ENCODE measurements at places on chromosomes 6 and 20. TPM values are rescaled to one million over a fixed set of nuclear protein-coding genes. Genes with fewer than 3 reads are reported as not detected.

DNA sequence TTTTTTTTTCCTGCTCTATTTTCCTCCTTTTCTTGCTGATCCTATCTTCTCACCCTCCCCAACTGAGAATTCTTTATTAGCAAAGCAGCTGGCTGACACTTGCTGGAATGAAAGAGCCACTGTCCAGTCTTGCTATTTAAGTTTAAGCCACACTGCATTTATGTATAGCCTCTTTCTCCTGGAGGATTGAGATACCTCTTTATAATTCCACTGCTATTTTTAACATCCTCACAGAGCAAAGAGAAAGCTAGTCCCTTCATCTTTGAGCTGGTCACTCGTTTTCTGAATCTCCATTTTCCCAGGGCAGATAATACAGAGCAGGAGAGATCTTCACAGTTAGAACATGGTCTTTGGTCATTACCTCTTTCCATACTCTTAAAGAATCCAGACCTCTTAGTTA lies 36.0 kb upstream of the EEF1A1 start:
- DNase-seq, result no peak

The RFX6 gene
- not detected for total RNA-seq

- no peak for DNase-seq
Measured at GRCh38 chr6:156928972-156929371, 151.8 kb downstream of the ARID1B start.

GRCh38 chr6:24127316-24127715 lies 1.3 kb downstream of the NRSN1 start:
- DNase-seq, result no peak

The MCCD1 gene
- not detected for total RNA-seq

DNA sequence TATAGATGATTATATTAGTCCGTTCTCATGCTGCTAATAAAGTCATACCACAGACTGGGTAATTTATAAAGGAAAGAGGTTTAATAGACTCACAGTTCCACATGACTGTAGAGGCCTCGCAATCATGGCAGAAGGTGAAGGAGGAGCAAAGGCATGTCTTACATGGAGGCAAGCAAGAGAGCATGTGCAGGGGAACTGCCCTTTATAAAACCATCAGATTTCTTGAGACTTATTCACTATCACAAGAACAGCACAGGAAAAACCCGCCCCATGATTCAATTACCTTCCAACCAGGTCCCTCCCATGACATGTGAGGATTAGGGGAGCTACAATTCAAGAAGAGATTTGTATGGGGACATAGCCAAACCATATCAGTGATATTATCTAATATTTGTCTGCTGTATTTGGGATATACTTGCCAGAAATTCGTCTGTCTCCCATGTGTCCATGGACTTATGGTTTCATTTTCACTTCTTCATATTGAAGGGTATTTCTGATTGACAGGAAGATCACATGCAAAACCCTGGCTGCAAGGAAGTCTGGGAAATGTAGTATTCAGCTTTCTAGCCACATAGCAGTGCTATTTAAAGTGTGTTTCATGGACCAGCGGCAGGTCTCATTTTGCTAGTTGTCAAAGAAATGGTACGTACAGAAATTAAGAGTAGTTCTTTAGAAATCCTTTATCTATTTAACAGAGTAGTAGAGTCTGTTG lies 50.5 kb upstream of the PAK5 start:
- no peak for DNase-seq

DNA sequence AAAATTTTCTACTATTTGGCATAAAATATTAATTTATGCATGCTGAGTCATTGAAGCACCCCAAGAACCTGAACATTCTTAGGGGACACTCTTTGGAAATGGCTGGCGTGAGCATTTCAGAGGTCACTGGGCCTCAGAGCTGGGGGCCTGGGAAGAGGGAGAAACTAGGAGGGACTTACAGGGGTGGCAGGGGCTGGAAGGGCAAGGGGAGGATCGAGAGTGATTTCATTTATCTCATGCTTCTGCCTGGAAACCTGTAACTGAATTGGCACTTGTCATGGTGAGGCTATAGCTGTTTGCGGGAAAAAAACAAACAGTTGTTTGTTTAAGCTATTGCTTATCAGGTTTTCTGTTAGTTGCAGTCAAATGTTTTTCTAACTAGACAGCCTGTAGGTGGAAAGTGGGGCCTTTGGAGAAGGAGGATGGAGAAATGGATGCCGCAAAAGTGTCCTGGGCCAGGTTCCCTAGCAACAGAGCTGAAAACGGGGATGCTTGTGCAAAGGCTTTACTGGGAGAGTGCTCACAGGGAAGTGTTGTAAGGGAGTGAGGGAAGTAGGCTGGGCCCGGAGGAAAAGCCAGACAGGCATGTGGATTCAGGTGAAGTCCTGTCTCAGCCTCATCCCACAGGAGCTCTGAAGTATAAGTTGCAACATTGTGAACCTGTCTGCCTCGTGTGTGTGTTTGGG lies 36.4 kb upstream of the KAT14 start:
- no peak for DNase-seq

The SLC25A27 gene
- 5.3 TPM for total RNA-seq

The PRRT1 gene
- not detected for total RNA-seq

DNA sequence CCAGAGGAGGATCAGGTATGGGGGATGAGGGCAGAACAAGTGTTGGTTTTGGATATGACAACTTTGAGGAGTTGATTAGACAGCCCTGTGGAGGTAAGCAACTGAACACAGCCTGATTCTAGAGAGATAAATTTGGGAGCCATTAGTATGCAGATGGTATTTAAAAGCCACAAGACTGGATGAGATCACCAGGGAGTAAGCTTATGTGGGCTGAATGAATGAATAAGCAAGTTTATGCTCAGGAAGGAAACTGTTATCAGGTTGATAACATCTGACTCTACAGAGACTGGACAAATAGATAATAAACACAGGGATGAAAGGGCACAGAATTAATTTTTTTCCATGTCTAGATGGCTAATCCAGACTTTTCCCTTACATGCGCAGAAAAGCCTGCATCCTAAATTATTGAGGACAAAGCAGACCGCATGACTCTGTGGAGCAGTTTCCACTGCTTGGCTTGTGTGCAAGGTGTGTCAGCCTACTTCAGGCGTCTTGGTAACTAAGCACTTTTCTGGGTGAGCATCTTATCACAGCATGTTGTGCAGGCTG lies 150.6 kb downstream of the GJA10 start:
- peak; percentile 47 for DNase-seq

The SAMHD1 gene
- 2.2 TPM for total RNA-seq

DNA sequence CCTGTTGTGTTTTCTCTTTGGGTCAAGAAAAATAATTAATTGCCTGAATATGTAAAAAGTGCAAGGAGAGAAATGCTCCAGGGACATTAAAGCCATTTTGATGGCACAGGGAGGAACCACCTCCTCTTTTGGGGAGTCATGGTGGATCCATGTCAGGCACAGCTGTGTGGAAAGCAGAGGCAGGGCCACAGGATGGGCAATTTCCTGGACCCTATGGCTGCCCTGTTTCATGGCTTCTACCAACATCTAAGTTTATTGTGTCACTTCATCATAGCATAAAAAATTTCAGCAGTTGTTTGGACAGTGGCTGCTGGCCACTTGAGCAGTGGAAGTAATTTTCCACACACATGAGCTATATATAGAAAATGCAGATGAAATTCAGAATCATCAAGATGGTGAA lies 238.2 kb downstream of the SYNE1 start:
- no peak for DNase-seq

- DNase-seq, result peak; percentile 46
Measured at GRCh38 chr6:152161501-152161900, 354.0 kb downstream of the ESR1 start.

GRCh38 chr6:125114248-125114858 lies 39.2 kb upstream of the TPD52L1 start:
- peak; percentile 65 for DNase-seq

DNA sequence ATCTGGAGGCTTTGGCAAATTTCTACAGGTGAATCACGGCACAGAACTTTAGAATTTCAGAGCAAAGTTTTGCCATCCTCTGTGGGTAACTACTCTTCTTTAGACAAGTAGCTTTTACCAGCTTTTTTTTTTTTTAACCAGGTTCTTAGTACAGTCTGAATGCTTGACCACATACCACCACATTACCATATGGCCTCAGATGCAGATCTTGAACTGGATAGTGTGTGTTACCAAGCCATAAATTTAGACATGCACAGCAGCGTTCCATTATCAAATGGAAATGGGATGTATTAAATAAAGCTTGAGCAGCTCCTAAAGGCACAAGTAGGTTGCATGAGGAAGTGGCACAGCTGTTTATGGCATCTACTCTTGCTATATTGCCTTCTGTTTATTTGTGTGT lies 38.3 kb upstream of the PRSS16 start:
- no peak for DNase-seq

DNA sequence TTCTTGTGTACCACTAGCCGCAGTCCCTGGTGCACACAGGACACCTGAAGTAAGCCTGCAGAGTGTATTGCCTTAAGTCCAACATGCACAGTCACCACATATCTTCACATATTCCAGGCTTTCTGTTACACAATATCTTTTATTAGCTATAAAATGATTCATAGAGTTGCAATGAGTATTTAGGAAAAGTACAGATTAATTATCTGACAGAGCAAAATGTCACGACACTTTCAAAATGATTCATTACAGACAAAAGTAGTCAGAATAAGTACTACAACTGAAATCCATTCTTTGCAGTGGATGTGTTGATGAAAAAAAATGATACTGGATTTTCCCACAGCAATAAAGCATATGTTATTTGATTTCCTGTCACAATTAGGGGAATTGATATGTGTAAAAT lies 199.5 kb upstream of the ASCC3 start:
- peak; percentile 96 for DNase-seq

The ENPP3 gene
- not detected for total RNA-seq

- no peak for DNase-seq
Measured at GRCh38 chr20:34200023-34200422, 41.2 kb upstream of the ASIP start.

GRCh38 chr6:10315658-10316372 lies 99.1 kb downstream of the TFAP2A start:
- DNase-seq, result no peak

The RALGAPB gene
- total RNA-seq, result 28.4 TPM

- DNase-seq, result no peak
Measured at GRCh38 chr6:37371154-37372083, 17.6 kb downstream of the RNF8 start.

The FOXS1 gene
- total RNA-seq, result not detected

The MYB gene
- total RNA-seq, result under 0.01 TPM

DNA sequence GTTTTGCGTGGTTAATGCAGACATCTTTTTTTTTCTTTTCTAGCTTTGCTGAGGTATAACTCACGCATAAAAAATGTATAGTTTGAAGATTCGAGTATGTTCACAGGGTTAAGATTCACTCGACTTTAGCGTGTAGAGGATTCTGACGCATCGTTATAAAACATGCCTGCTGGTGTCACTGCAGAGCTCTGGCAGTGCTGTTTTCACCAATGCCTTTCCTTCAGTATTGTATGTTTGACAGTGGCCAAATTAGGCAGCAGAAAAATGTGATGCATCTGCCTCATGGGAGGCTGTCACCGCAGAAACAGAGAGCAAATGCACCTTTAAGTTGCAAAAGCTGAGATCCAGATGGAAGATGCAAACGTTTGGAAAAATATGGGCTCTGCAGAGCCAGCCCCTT lies 18.0 kb upstream of the SIRPB2 start:
- peak; percentile 34 for DNase-seq

GRCh38 chr20:56945057-56945456 lies 316.0 kb downstream of the TFAP2C start:
- no peak for DNase-seq

DNA sequence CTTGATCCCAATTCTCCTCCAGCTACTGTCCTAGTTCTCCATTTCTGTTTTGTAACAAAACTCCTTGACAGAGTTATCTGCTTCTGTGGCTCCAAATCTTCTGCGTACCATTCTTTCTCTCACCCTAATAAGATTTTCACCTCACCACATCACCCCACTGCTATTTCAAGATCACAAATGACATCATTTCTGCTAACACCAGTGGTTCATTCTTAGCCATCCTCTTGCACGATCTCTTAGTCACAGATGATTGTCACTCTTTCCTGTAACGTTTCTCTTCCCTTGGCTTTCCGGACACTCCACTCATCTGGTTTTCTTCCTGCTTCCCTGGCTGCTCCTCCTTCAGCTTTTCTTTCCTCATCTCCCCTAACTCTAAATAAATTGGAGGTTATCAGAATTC lies 56.8 kb upstream of the FABP7 start:
- peak; percentile 40 for DNase-seq

- no peak for DNase-seq
Measured at GRCh38 chr20:51404297-51405060, 138.0 kb downstream of the NFATC2 start.

GRCh38 chr6:14635934-14636591 lies 518.5 kb downstream of the CD83 start:
- DNase-seq, result no peak

DNA sequence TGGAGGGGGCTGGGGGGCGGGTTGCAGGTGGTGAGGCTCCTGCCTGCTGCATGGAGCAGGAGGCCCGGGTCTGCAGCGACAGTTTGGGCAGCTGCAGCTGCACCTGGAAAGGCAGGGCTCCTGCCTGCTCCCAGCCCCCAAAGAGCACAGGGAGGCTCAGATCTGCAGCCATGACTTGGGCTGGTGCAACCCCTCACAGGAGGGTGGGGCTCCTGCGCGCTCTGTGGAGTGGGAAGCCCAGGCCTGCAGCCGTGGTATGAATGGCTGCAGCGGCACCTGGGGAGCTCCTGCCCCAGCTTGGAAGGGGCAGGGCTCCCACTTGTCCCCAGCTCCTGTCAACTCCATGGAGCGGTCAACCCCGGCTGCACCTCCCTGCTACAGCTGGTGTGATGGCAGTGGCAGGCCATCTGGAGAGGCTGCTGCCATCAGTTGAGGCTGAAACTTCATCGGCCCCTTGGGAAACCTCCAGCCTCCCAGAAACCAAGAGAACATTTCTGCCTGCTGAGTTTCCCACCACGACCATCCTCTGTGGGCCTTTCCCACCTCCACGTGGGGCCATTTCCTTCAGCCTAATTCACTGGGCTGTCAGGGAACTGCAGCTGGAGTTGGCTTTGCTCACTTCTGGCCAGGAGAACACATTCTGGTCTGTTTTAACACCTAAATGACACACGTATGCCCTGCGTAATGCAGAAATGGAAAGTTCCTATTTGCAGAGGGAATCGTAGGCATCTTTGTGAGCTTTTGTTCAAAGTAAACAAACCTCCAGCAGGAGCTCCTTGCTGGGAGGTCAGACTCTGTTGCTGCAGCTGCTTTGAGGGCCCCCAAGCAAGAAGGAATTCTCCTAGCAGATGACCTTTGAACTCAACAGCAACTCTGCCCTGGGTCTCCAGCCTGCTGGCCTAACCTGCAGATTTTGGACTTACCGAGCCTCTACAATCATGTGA lies 429.0 kb downstream of the PREX1 start:
- no peak for DNase-seq

The SLA2 gene
- total RNA-seq, result not detected

The SPACA1 gene
- not detected for total RNA-seq

GRCh38 chr6:127533736-127534135 lies 14.6 kb upstream of the MTCL3 start:
- no peak for DNase-seq

GRCh38 chr20:41180599-41181333 lies 43.4 kb downstream of the PLCG1 start:
- no peak for DNase-seq

DNA sequence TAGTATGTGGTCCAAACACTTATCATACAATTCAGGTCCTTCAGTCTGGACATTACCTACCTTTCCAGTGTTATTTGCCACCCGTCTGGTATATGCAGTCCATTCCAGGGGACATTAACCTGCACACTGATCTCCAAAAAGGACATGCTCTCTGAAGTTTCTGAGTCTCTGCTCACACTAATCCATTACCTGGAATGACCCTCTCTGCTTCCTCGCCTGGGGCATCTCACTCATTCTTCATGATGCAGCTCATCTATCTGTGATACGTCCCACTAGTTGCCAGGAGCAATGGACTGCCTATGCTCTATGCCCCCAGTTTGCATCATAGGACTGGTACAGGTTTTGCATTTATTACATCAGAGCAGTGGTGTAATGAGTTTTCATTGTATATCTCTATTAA lies 5.9 kb upstream of the TUBB2B start:
- DNase-seq, result no peak

Data from bronchial epithelial cell (primary cell).